H54 (cell line): ENCODE measurements at places on chromosomes 1 and 21.

GRCh38 chr1:3032371-3033039 lies 11.2 kb downstream of the ACTRT2 start:
- DNase-seq: no peak

GRCh38 chr1:231190456-231190855 lies 28.6 kb downstream of the TRIM67 start:
- no peak for DNase-seq

DNA sequence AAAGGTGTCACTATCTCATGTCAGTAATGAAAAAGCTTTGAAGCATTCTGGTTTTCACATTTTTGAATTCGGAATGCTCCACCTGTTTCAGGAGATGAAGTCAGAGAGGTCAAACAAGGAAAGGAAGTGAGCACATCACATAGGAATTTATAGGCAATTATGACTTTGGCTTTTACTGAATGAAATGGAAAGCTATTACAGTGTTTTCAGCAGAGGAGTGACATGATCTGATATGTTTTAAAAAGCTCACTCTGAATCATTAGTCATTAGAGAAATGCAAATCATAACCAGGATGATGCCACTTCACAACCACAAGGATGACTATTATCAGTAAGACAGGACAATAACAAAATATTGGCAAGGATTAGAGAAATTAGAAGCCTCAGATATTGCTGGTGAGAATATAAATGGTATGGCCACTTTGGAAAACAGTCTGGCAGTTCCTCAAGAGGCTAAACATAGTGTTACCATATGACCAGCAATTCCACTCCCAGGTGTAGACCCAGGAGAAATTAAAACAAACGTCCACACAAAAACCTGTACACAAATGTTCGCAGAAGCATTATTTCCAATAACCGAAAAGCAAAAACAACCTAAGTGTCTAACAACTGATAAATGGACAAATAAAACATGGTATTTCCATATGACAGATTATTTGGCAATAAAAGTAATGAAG lies 7.5 kb downstream of the TAF1A start:
- peak; percentile 12 for DNase-seq

DNA sequence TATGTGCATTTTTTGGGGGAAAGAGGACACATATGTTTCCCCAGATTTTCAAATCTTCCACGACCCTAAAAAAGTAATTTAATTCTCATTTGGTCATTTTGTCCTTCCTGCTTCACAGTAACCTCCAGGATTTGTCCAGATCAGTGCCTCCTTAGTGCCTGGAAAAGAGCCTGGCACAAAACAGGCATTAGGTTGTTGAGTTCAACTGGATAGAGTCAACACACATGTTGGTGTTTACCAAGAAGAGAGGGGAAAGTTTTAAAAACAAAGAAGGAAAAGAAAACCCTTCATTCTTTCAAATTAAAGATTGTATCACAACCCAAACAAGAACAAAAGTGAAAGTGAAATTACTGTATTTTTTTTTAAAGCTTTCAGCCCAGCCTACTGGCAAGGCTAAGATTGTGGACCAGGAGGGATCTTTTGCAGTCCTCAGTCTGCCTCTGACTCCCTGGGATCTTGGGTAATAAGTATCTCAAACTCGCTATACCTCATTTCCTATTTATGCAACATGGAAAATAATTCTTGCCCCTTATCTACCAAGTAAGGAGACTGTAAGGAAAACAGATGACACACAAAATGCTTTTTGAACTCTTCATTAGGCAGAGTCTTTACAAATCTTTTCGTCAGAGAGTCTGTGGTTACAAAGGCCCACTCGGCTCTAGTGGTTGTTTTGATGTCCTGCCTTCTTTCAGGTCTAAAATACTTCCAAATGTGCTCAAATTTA lies 57.8 kb downstream of the ZNF281 start:
- DNase-seq: no peak

GRCh38 chr1:224182057-224182865 lies 779 bp upstream of the DEGS1 start:
- no peak for DNase-seq

DNA sequence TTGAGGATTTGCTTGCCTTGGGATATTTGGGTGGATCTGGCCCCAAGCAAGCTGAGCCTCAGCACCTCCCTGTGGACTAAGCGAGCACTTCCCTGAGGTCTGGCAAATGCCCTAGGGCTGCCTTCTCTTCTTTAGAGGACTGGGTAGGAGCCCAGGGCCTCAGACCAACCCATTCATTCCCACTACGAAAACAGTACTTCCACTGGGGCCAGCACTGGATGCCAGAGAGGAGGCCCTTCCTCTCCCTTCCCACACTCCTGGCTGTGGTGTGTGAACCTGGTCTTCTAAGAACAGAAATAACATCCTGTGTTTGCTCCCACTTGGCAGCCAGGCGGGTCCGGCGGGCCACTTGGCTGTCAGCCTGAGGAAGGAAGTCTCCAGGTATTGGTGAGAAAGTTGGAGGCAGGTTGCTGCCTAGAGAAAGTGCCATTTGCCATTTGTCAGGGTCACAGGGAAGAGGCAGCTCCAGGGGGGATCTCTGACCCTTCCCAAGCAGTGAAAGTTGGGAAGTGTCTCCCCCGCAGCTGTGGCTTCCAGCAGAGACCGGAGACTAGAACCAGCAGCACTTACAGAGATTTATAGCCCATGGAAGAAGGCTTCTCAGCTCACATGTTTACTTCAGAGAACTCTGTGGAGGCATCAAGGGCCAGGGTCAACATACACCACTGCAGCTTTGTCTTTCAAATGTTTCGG lies 323.5 kb downstream of the SIPA1L2 start:
- DNase-seq: no peak

DNA sequence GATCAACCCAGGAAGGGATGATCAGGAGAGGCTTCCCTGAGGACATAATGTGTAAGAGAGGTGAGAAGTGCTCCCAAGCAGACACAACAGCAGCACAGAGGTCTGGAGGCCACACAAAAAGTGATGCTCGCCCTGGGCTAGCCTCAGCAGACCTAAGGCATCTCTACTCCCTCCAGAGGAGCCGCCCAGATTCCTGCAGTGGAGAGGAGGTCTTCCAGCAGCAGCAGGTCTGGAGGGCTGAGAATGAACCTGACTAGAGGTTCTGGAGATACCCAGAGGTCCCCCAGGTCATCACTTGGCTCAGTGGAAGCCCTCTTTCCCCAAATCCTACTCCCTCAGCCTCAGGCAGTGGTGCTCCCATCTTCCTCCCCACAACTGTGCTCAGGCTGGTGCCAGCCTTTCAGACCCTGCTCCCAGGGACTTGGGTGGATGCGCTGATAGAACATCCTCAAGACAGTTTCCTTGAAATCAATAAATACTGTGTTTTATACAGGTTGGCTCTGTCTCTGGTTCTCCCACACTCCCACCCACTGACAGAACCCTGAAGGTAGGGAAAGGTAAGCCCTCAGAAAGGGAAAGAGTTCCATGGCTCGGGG lies 5.0 kb downstream of the GJB3 start:
- DNase-seq: no peak

DNA sequence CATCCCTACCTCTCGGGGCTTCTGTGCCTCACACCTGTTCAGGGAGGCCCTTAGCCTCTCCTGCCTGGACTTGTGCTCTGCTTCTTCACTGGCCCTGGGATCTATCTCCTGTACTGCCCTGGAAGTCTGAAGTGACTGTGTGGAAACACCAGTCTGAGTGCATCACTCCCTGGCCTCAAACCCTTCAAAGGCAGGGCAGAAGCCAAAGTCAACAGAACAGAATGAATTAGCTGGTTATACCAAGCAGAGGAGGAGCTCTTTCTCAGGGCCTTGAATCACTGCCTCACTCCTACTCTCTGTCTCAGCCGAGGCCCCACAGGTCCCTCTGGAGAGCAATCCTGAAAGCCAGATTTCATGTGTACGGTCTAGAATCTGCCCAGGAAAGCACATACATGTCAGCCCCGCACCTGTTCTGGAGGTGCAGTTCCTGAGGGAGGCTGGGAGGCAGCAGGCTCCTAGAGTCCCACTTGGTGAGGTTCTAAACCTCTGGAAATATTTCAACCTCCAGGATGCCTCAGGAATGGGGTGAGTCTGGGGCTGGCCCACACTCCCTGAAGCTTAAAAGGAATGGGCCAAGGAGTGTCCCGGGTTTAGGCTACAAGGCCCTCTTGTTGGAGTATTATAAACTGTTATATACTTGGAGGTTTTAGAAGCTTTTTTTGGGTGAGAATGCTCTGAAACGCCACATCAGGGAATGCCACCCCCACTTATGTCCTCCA lies 98.3 kb downstream of the ABCA4 start:
- peak; percentile 49 for DNase-seq

DNA sequence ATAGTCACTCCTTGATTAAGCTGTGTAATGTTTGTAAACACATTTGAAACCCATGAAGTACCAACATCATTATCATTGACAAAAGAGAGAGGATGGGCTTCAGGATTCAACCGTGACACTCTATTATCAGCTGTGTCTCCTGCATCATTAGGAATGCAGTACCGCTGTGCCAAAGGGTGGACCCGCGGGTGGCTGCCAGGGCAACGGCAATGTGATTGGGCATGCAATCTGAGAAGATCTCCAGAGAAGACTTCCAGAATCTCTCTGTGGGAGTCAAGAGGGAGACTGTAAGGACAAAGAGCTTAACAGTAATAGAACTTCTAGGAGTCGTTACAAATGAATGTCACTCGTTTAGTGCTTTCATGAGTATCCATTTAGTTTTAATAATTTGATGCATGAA lies 97.9 kb downstream of the USH2A start:
- DNase-seq: no peak

DNA sequence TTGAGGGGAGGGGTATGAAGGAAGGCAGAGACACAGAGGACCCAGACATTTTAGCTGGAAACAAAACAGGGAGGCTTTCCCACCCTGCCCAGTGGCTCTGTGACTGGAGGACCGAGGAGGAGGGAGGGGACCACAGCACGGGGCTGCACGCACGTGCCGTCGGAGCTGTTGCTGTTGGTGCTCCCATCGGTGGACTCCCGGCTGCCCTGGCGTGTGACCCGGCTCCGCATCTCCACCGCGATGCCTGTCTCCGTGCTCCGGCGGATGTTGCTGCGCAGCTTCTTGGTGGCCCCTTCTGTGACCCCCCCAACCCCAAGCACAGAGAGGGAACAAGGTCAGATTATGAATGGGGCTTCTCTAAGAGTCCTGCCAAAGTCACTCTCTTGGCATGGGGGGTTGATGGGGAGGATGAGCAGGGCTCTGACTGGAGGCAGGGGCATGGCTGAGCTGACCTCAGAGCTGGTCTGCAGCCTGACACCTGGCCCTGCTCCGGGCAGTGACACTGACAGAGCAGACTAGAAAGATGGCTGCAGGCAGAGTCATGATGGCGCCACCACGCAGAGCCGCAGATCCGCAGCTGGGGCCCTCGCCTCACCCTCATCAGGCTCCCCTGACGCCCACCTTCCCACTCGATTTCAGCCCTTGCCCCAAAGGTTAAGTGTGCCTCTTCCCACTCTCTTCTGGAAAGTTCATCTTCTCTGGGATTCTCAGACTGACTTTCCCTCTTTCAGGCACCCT lies 29.6 kb downstream of the RIMS3 start:
- no peak for DNase-seq

DNA sequence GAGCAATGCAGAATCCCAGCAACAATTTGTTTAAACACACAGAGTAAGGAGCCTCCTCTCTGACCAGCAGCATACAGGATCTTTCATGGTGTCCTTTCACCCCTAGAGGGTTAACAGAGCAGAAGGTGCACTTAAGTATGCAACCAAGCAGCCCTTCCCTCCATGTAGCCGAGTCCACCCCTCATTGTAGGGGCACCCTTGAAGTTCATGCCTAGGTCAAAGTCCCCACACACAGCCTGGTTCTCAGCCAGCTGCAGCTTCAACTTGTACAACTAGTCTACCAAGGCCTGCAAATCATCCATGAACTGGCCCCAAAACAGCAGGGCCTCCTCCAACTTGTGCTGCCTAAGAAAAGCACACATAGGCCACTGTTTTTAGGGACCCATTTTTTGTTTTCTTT lies 7.0 kb upstream of the BMP8B start:
- no peak for DNase-seq

DNA sequence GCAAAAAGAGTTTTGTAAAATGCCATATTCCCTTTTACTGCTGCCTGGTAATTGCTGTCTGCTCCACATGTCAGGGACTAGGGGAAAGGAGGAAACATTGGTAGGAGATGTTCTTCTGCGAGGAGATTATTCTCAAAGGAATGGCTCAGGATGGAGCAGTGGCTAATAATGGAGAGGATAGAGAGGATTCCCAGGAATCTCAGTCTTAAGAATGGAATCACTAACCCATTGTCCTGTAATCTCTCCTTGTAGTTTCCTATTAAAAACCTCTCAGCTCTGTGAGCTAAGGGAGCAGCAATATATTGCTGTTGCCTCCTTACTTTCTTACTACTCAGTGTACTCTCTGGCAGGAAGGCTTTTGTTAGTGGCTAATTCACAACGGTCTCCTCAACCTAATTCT lies 175.4 kb downstream of the HS2ST1 start:
- DNase-seq: no peak

DNA sequence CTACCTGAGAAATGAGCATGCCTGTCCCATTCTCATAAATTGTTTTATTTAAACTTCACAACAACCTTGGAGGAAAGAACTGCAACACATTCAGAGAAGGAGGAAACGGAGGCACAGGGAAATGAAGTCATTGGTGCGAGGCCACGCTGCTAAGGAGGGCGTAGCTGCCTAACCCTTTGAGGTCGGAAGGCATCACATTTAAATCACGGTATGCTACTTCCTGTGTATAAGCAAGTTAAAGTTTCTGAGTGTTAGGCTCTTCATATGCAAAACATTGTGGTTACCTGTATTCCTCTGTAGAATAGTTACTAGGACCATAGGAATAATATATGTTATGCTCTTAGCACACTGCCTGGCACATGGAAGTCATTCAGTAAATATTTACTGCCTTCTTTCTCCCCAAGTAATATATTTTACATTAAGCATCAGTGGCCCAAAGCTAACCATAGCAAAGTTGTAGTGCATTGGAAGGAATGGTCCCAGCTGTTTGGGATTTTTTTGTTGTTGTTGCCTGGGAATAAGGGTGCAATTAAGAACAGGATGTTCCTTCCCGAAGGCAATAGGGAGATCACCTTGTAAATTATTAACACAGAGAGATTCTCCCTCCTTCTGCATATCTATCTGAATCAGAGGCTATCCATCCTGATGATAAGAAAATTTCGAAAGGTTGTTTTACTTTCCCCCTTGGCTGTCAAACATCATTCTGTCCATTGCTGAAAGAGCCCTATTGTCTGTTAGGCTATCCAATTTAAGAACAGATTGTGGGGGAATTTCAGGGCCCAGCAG lies 192.2 kb upstream of the C8B start:
- DNase-seq: no peak

- DNase-seq: no peak
Observed at GRCh38 chr1:95034506-95034905, 38.2 kb downstream of the ALG14 start.

- DNase-seq: peak; percentile 99
Observed at GRCh38 chr21:43193651-43194302, 25.0 kb downstream of the CRYAA start.

DNA sequence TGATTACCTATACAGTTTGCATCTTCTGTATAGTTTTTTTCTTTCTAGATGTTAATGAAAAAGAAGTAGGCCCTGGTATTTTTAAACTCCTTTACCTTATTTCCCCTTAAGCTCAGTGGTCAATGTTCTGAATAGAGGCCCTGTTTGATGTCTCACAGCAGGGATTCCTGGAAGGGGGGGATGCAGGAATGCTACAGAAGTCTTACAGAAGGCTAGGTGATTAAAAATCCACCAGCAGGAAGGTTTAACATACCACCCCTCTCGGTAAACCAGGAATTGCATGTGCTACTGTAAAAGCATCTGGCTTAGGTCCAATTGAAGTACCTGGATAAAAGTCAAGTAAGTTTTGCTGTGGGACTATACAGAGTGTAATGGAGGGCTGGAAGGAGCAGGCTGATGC lies 78.3 kb downstream of the NOS1AP start:
- DNase-seq: no peak
